Activated CD8-positive, alpha-beta memory T cell treated with anti-CD3 and anti-CD28 coated beads for 1 hour (primary cell): ENCODE measurements at places on chromosomes 6 and 20.

DNA sequence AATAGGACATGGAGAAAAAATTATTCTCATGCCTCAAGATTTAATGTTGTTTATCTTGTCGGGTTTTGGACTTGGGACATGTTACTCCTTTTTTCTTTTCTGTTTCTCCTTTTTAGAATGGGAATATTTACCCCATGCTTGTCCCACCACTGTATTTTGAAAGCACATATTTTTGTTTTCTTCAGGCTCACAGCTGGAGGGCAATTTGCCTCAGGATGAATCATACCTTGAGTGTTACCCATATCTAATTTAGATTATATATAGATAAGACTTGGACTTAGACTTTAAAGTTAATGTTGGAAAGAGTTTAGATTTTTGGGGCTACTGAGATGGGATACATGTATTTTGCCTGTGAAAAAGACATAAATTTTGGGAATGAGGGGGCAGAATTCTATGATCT, 541.6 kb upstream of the MAN1A1 start:
- DNase-seq: no peak

GRCh38 chr6:66866801-66867200, 1159.8 kb upstream of the EYS start:
- no peak for DNase-seq

DNA sequence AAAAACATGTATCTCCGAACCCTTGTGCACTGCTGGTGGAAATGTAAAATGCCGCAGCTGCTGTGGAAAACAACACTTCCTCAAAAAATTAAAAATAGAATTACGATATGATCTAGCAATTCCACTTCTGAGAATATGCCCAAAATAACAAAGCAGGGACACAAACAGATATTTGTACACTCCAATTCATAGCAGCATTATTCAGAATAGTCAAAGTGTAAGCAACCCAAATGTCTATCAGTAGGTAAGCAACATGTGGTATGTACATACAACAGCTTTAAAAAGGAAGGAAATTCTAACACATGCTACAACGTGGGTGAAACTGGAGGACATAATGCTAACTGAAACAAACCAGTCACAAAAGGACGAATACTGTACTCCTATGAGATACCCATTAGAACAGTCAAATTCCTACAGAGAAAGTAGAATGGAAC, 5.7 kb upstream of the RAB5IF start:
- DNase-seq: no peak

GRCh38 chr6:75116946-75117345, 88.9 kb downstream of the COL12A1 start:
- no peak for DNase-seq

DNA sequence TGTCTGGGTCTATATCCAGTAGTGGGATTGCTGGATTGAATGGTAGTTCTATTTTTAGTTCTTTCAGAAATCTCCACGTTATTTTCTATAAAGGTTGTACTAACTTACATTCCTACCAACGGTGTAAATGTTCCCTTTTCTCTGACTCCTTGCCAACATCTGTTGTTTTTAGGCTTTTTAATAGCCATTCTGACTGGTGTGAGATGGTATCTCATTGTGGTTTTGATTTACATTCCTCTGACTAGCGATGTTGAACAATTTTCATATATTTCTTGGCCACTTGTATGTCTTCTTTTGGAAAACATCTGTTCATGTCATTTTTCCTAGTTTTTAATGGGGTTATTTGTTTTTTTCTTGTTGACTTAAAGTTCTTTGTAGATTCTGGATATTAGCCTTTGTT, 99.3 kb downstream of the BMP2 start:
- DNase-seq: no peak

GRCh38 chr20:55974491-55975202, 30.7 kb downstream of the CBLN4 start:
- no peak for DNase-seq

GRCh38 chr6:133542056-133542821, 301.1 kb downstream of the EYA4 start:
- DNase-seq: no peak

GRCh38 chr6:116547358-116547757, 1.9 kb upstream of the TRAPPC3L start:
- no peak for DNase-seq

- no peak for DNase-seq
These were observed 229.3 kb downstream of the RFPL4B start for GRCh38 chr6:112576423-112576822.

DNA sequence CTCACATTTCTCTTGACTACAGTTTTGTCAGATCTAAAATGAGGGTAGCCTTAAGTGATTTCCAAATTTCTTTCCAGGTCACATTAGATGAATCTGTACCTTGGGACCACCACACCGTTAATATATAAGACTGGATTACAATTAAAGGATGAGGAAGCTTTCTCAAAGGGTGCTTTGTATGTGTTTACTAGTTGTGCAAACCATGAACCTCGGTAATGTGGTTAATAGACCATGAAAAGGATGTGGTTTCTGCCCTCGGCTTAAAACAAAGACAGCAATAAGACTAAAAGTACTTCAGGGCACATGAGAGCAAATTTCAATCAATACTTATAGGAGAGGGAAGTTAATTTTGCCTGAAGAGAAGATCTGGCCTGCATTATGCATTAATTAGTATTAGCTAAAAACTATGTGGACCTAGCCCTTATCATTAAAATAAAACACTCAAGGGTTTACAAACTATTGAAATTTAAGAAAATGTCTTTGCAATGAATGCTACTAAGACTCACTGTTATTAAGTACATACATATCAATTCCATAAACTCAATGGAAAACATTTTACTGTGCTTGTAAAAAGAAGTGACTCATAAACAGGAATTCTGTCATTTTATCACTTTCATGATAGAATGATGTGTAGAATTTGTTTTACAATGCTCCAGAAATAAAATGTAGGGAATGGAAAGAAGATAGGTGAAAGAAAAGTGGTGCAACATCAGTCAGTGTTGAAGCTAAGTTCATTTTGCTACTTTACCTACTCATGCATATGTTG, 936 bp upstream of the TMX4 start:
- no peak for DNase-seq

- no peak for DNase-seq
These were observed 95.3 kb downstream of the MDGA1 start for GRCh38 chr6:37602346-37602745.

- no peak for DNase-seq
These were observed 201.3 kb downstream of the AKAP7 start for GRCh38 chr6:131336596-131336995.

- DNase-seq: no peak
These were observed 68.6 kb downstream of the TRMT6 start for GRCh38 chr20:5881703-5882102.

DNA sequence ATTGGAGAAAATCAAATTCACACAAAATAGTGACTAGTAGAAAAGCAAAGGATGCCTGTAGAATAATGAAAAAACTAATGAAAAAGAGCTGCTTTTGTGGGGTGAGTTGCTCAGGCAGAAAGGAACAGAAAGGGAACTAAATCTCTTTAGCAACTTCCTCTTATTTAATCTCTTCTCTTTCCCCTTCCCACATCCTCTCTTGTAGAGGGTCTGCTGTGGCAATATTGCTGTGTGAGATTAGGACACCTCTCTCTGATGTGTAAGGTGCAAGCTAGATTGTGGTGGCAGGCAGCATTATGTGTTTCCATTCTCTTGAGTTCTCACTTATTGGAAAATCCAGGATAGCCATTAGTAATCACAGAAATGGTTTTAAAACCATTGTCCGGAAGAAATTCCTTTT, 49.7 kb downstream of the SYNE1 start:
- DNase-seq: no peak

DNA sequence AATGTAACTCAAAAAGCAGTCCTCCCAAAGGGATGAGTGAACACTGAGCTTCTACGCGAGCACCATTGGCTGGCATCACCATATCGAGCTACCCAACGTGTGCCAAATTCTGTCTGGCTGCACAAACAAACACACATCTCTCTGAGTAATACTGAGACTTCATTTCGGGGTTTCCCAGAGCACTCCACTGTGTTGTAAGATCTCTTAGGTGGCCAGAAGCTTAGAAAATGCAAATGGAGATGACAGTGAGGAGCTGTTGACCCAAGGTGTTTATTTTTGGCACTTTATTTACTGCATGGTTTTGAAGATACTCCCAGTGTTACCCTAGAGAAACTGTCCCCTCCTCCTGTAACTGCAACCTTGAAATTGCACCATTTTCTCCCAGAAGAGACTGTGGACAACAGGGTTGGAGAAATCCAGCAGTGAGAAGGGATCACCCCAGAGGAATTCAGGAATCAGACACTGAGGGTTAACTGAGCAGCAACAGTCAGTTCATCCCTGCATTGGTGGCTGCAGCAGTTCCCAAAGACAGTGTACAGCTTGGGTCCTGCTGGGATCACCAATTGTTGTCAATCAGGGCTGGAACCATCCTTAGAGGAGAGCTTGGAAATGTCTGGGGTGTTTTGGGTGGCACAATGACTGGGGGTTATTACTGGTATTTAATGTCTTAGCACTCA, 1.0 kb upstream of the RIPOR2 start:
- no peak for DNase-seq

DNA sequence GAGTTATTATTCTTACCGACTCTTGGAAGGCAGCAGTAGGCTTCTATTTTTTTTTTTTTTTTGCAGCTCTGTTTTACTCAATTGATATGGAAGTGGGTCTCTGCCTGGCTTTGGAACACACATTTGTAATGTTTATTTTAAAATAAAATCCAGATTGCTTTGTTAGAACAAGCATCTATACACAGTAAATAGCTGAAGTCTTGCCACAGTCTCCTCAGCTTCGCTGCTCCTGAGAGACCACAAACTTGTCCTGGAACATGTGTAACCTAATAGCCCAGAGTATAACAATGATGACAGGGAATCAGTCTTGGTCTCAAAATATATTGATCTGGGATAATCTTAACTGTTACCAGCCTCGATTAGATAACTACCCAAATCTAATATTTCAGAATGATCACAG, 299.8 kb upstream of the NOX3 start:
- no peak for DNase-seq

- DNase-seq: no peak
These were observed 4.4 kb downstream of the CAP2 start for GRCh38 chr6:17397764-17398194.

DNA sequence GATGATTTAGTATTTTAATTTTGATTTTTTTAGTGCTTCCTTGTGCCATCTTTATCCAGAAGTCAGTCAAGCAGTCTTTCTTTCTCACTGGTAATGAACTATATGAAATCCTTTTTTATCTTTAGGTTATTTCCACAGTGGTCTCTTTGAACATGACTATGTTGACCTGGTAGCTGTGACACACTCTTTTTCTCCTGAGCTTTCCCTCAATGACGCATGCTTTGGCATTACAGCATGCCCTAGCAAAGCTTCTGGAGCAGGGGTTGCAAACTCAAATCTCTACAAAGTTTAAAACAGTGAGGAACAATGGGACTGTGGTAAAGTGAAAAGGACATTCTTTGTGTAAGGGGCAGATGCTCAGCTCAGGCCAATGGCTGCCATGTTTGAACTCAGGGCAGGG, 4.5 kb upstream of the PLAGL1 start:
- DNase-seq: no peak

DNA sequence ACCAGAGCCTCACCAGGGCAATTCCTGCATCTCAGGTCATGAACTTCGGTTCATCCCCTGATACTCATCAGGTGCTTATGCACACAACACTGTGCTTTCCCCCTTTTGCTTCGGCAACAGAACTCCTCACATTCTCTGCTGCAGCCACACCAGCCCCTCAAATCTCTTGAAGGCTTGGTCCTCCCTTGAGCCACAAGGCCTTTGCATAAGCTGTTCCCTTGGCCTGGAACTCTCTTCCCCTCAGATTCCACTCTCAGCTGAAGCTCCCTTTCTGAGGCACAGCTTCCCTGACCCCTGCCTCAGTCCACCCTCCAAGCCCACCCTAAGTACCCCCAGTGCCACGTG, 76.4 kb downstream of the NOL4L start:
- DNase-seq: no peak

DNA sequence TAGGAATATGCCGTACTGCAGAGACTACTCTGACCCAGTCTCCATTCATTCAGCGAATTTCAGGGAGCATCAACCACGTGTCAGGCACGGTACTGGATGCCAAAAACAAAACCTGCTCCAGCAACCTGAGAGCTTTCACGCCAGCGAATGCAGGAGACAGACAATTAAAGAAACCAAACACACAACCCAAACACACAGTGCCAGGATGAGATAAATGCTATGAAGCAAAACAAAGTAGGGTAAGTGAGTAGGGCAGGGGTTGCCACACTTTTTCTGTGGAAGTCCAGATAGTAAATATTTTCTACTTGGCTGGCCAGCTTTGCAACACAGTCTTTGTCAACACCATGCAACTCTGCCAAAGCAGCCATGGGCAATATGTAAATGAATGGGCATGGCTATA, 10.0 kb downstream of the MOCS1 start:
- DNase-seq: no peak

DNA sequence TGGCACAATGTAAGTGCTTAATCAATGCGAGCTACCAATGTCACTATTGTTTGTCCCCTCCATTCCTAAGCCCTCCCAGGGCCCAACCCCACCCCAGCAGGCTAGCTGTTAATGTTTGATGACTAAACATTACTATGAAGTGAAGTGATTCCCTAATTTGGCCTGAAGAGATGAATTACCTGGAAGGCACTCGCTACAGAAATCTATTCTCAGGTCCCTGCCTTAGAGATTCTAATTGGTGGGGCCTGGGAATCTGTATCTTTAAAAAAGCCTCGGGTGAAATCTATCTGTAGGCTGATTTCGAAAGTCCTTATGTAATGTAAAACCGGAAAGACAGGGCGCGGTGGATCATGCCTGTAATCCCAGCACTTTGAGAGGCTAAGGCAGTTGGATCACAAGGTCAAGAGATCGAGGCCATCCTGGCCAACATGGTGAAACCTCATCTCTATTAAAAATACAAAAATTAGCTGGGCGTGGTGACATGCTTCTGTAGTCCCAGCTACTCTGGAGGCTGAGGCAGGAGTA, 16.9 kb upstream of the SNAI1 start:
- no peak for DNase-seq

GRCh38 chr6:99590728-99591672, 15.6 kb upstream of the PRDM13 start:
- no peak for DNase-seq

DNA sequence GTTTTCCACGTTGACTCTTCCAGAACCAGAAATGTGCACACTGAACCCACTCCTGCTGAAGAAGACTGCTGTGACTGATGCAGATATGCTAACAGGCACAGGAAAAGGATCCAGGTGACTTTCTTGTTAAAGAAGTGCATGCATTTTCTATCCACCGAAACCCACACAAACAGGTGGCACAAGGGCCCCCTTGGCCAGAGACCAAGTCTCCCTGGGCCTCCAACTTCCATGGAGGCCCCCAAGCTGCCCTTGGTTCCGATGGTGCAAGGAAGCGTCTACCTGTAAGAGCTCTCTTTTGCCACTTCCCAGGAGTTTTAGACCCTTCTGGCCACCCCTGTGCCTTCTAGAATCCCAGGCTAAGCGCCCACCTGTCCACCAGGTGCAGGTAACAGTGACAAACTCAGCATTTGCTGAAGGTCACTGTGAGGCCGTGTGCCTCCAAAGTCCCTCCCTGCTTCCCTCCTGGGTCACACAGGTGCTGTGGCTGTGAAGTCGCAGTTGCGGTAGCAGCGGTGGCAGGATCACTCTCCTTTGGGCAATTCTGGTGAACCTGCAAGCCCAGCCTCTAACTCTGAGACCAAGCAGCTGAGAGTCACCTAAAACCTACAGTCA, 134.8 kb downstream of the PXDC1 start:
- no peak for DNase-seq
